Stimulated activated naive B cell treated with anti-CD40 and anti-IgM and Interleukin-4, amounts not matched to agents 10 μg/mL and 1 μg/mL and 100 μg/mL, for 72 hours (primary cell): ENCODE measurements at places on chromosomes 1 and 21.
A peak's percentile ranks its signal among the peaks of the same experiment; 100 is the strongest.

- DNase-seq = no peak
These were observed 43.6 kb upstream of the ETV3 start for GRCh38 chr1:157181790-157182189.

DNA sequence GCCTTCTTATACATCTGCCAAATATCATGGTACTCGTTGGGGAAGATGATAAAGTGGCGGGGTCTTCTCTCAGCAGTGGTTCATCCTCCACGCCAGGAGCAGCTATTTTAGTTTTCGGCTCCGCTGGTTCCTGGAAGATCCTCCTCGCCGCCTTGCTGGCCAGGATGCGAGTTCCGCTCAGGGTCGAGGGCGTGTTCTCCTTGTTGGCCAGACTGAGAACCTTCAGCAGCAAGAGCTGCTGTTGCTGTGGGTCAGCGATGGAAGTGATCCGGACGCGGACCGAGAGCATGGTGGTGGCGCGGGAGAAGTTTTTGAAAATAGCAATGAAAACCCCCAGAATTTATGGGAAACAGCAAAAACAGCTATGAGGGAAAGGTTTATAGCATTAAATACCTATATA, 11.4 kb upstream of the CFAP126 start:
- DNase-seq = no peak

GRCh38 chr1:195278644-195279043, 1329.6 kb downstream of the KCNT2 start:
- DNase-seq = no peak

- no peak for DNase-seq
These were observed 20.1 kb downstream of the FAAP20 start for GRCh38 chr1:2174348-2175054.

- DNase-seq = no peak
These were observed 173.8 kb downstream of the ETS2 start for GRCh38 chr21:38979271-38980121.

DNA sequence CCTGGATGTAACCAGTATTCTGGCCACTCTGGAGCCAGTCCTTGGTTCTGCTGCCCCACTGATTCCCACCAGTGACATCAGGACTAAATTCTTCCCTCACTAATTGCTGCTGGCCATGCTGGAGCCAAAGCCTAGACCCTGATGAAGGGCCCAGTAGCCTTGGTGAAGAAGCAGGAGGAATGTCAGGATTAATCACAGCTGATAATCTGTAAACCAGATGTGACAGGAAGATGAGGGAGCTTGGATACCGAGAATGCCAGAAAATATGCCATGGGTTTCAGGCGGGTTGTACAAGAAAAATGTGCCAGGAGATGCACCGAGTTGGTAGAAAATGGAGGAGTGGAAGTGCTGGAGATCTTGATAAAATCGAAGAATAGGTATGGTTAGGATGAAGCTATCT, 119.0 kb upstream of the PPP2R5A start:
- no peak for DNase-seq

DNA sequence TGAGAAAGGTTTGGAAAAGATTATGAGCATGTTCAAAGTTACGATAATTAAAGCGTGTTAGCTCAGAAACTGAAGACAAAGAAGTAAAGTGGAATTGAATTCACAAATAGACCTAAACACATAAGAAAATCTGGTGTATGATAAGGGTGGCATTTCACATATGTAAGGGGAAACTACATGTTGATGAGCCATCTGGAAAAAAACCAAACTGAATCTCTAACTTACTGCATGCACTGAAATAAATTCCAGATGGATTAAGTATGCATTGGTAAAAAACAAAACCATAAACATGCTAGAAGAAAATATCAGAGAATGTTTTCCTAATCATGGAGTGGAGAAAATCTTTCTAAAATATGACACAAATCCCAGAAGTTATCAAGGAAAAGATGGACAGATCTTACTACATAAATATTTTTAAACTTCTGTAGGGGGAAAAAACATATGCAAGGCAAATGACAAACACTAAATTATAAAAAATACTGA, 34.0 kb upstream of the CTPS1 start:
- DNase-seq = no peak

- no peak for DNase-seq
These were observed 23.6 kb downstream of the OPTC start for GRCh38 chr1:203517426-203518110.

DNA sequence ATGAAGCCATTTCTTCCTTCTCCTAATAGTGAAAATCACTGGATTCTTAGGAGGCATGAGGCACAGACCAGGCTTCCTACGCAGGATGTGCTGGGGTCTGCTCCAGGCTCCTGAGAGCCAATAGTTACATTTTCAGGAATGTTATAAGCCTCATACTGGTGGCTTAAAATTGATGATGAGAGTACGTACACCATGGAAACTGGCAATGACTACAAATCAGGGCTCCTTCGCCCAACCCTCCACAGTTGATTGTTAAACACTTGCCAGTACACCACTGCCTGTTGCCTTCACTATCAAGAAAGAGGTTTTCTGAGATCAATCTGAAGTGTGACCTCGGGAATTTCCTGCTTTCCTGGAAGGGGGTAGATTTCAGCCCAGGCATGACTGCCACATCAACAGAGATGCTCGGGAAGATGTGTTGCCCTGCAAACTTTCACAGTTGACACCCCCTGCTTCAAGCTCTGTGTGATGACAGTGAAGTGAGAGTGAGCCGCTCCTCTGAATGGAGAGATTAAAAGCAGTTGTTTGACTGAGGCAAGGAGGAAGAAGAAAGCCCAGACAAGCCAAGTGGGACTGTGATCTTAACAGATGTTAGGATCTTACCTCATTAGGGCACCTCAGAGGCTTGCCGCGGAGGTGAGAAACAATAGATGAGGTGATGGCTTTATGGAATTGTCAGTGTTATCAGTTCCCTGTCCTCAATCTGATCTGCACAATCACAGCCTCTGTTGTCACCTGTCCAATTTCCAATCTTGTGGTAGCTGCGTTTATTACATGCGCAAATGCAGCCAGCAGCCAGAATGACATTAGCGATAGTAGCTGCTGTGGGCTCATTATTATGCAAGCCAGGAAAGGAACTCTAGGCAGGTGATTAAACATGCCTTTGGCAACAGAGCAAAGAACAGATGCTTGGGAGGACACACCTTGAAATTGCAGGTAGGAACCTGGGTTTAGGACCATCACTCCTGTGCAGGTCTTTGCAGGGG, 277.3 kb downstream of the KAZN start:
- DNase-seq = no peak

- no peak for DNase-seq
These were observed 133.3 kb downstream of the XPR1 start for GRCh38 chr1:180765151-180765550.

DNA sequence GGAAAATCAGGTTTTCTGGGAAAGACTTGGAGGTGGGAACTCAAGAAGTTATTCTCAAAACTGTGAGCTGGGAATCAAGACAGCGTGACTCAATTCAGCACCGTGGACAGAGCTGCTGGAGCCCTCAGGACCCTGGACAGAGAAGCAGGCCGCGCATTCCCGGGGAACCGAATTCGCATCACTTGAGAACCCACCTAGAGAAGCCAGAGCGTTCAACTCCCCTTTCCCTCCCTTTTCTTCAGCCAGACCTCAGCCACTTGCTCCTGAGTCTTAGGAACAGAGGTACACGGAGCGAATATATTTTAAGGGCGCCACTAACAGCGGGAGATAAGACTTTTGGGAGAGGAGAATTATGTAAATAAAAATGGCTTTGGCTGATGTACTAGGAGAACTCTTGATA, 2.0 kb upstream of the LIN28A start:
- peak; percentile 33 for DNase-seq

GRCh38 chr1:21668951-21669257, 253 bp downstream of the RAP1GAP start:
- no peak for DNase-seq

DNA sequence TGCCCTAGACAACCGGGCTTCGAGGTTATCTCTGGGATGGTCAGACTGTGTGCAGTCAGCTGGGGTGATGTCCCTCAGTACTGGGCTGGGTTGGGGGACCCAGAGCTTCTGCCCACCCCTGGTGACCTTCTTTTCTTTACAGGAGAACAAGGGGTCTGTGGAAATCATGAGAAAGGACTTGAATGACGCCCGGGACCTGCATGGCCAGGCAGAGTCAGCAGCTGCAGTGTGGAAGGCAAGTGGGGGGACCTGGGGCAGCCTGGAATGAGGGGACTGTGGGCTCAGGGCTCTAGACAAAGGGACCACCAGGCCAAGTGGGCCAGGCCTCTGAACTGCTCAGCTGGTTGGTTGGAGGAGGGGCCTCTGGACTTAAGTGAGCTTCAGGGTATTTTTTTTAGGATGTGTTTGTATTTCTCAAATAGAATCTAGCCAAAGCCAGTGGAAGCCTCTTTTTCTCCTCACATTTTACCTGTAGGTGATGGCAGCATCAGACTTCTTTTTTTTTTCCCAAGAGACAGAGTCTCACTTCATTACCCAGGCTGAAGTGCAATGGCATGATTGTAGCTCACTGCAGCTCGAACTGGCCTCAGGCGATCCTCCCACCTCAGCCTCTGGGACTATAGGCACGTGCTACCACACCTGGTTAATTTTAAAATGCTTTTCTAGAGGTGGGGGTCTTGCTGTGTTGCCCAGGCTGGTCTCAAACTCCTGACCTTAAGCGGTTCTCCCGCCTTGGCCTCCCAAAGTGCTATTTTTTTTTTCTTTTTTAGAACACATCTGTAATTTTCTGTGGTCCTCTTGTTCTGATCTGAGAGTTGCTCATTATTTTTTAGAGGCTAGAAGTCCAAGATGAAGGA, 1.9 kb downstream of the RNF187 start:
- DNase-seq = no peak

DNA sequence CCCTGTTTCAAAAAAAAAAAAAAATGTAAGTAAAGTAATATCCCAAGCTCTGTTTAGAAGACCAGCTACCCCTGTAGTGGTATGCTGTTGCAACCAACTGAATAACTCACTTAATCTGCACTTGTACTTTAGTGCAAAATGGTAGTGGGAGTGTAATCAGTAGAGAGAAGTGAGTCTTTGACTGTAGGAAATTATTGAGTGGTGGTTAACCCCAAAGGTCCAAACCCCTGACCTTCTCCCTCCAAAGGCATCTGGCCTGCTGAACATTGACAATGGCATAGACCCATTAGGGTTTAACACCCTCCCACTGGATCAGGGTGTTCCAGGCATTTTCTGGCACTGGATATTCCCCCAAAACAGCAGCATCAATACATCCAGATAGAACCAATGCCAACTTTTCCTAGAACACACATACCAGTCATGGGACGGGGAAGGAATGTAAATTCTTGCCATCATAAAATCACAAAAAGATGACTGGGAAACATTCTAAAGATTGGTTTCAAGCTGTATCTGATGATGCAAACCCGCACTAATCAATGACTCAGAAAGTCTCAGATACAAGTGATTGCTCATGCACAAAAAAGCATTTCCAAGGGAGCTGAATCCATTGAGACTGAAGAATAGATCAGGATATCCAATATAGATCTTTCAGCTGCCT, 110.3 kb downstream of the MRPL39 start:
- DNase-seq = no peak

GRCh38 chr1:48062353-48062752, 65.2 kb upstream of the TRABD2B start:
- no peak for DNase-seq

DNA sequence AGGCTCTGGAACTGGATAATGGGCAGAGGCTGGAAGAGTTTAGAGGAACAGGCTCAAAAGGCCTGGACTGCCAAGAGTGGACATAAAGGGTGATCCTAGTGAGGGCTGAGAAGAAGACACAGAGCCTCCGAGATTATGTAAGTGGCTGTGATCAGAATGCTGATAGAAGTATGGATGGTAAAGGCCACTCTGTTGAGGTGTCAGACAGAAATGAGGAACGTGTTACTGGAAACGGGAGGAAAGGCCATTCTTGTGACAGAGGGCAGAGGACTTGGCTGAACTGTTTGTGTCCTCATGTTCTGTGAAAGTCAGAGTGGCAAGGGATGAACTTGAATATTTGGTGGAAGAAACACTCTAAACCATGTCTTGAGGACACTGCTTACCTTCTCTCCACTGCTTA, 6.7 kb upstream of the ABCG1 start:
- no peak for DNase-seq

- DNase-seq = no peak
These were observed 195.9 kb downstream of the KCNT2 start for GRCh38 chr1:196412326-196412725.

GRCh38 chr21:34498623-34499022, 13.4 kb downstream of the KCNE1 start:
- DNase-seq = no peak

DNA sequence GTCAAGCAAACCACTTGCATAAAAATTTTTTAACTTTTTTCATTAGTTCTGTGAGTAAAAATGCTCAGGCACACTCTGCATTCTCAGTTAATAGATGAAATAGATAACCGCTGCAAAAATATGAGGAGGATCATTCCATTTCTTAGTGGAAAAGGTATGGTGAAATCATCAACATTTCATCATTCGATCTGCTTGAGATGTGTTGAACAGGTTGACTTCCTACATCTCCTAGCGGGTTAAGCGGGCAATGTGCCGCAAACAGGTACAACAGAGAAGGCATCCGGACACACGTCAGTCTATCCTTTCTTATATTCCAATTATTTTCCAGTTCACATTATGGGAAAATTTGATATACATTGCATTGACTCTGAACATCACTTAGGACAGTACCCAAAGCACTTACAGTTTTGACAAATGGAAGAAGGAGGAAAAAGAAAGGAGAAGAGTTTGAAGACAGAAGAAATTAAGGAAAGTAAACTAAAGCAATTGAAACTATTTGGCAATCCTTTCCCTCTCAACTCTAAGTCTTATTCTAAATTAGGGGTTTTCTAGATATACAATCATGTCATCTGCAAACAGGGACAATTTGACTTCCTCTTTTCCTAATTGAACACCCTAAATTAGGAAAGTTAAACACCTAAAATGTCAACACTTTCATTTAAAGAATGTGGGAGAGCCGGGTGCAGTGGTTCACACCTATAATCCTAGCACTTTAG, 33.5 kb downstream of the NIBAN1 start:
- DNase-seq = no peak

GRCh38 chr1:245615001-245615400, 460.2 kb downstream of the KIF26B start:
- DNase-seq = no peak

GRCh38 chr1:3058263-3059030, 10.6 kb upstream of the PRDM16 start:
- DNase-seq = no peak

- no peak for DNase-seq
These were observed 39.4 kb downstream of the CDC14A start for GRCh38 chr1:100391675-100392074.

DNA sequence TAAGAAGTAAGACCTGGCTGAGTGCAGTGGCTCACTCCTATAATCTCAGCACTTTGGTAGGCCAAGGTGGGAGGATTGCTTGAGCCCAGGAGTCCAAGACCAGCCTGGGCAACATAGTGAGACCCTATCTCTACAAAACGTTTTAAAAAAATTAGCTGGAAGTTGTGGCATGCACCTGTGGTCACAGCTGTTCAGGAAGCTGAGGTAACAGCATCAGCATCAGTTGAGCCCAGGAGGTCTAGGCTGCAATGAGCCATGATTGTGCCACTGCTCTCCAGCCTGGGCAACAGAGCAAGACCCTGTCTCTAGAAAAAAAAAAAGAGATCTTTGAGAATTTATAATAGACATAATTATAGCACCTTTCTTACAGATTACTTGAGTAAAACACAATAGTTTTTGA, 36.0 kb downstream of the AGL start:
- DNase-seq = no peak
